CD4-positive, alpha-beta T cell treated with Interleukin-12 subunit alpha and Interleukin-12 subunit beta, for 1 hour (primary cell): ENCODE measurements at places on chromosomes 4 and X.

GRCh38 chr4:9996319-9997110 lies 24.8 kb downstream of the SLC2A9 start:
- no peak for DNase-seq

- no peak for DNase-seq
These were observed 329.6 kb upstream of the CLNK start for GRCh38 chr4:11014199-11014598.

- DNase-seq: no peak
These were observed 459.8 kb upstream of the CTSO start for GRCh38 chr4:156413239-156414135.

DNA sequence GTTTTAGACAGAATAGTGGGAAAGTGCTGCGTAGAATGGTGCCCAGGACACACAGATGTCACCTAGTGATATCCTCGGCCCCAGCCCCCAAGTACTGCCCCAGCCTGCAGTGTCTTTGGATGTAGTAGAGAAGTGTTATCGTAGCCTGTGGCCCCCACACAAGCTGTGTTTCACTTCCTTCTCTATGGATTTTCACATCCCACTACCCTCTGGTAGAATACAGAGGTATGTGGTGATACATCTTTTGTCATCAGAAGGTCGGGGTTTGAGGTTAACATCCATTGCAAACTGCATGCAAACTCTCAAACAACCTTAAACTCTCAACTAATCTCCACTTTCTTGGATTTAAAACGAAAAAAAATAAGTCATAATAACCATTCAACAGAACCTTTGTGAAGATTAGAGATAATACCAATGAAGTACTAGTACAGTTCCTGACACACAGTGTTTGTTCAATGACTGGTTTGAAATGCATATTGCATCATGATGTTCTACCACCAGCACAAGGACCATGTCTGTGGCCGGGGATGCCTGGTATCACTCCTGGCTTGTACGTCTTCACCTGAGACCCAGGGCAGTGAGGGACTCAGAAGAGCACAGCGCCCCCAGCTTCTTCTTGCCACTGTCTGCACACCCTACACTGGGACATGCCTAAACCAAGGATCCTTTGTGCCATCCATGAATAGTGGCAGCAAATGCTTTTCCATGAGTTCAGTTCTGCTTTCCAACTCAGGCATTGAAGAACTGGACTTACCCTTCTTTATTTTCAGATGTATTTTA lies 267.3 kb downstream of the DCTD start:
- no peak for DNase-seq

- no peak for DNase-seq
These were observed 30.6 kb upstream of the RAB40A start for GRCh38 chrX:103549916-103550315.
